ENCODE measurements at places on chromosomes 4 and X.
A peak's percentile ranks its signal among the peaks of the same experiment; 100 is the strongest.

- no peak for DNase-seq
Observed at GRCh38 chr4:1591107-1591506, 93.0 kb downstream of the FAM53A start.

- peak; percentile 72 for DNase-seq
Observed at GRCh38 chr4:37389967-37390580, 145.5 kb downstream of the NWD2 start.

DNA sequence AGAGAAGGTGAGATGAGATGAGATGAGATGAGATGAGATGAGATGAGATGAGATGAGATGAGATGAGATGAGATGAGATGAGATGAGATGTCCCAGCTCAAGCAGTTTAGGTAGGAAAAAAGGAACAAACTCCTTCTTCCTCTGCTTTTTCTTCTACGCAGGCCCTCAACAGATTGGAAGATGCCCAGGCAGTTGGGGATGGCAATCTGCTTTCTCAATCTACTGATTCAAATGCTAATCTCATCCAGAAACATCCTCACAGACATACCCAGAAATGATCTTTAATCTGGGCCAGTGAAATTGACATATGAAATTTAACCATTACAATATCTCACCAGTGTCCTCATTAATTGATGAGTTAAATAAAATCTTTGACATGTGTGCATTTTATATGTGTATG lies 370.3 kb upstream of the SLC7A11 start:
- DNase-seq = no peak

DNA sequence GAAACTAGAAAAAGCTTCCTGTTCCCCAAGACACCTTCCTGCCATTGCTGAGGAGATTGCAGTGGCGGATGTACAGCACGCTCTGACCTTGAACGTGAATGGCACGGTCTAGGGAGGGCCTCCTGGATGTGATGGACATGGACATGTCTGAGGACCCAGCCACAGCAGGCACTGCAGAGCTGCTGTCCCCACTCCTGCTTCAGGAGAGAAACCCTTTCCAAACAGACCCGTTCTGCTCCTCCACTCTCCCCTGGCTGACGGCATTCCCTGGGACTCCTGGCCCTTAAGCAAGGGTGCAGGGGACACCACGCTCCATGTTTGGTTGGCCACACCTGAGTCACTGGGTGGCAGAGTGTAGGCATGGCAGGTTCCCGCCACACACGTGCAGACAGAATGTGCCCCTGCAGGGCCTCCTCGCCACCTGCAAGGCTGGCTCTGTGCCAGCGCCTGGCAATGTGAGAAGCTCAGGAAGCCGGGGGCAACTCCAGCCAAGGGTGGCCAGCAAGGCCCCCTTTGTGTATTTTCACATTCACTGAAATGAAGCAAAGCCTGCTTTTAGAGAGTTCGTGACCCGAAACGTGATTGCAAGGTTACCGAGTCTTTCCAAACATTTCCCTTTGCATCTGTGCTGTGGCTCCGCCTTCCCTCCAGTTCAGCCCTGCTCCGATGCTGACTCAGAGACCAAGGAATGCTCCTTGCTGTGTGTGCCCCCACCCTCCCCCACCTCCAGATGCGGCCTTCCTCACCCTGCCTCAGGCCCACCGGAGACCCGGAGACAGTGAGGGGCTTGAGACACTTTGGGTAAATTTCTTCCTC lies 46.1 kb downstream of the HTRA3 start:
- DNase-seq = peak; percentile 93

GRCh38 chr4:54946741-54947140 lies 178.7 kb downstream of the KDR start:
- DNase-seq = no peak

GRCh38 chr4:22233230-22233629 lies 282.6 kb downstream of the ADGRA3 start:
- no peak for DNase-seq

GRCh38 chrX:66698273-66699204 lies 59.7 kb upstream of the EDA2R start:
- no peak for DNase-seq

- no peak for DNase-seq
Observed at GRCh38 chr4:53763813-53764597, 172.7 kb upstream of the LNX1 start.

Data from H4 (cell line).